CD8-positive, alpha-beta memory T cell (primary cell): ENCODE measurements at places on chromosomes 5 and 9. TPM values are rescaled to one million over a fixed set of nuclear protein-coding genes. Genes with fewer than 3 reads are reported as not detected.

N4BP3 gene
- 5.2 TPM for total RNA-seq

CDH9 gene
- total RNA-seq, result not detected

INSL4 gene
- total RNA-seq, result not detected

EDIL3 gene
- not detected for total RNA-seq

CCDC180 gene
- total RNA-seq, result 3.2 TPM

NUTM2F gene
- total RNA-seq, result not detected

KCNV2 gene
- total RNA-seq, result not detected

ZDHHC11B gene
- 0.40 TPM for total RNA-seq

ZNF484 gene
- total RNA-seq, result 8.8 TPM

SPATA31D1 gene
- not detected for total RNA-seq

IPPK gene
- total RNA-seq, result 13.7 TPM
